ENCODE measurements at places on chromosomes 7 and 10. TPM values are rescaled to one million over a fixed set of nuclear protein-coding genes. Genes with fewer than 3 reads are reported as not detected.
A peak's percentile ranks its signal among the peaks of the same experiment; 100 is the strongest.

MBL2 gene
- total RNA-seq: not detected

OPALIN gene
- total RNA-seq: not detected

SEC23IP gene
- total RNA-seq: 82.1 TPM

- DNase-seq: no peak
These were observed 116.6 kb downstream of the INPP5A start for GRCh38 chr10:132654121-132654571.

DNA sequence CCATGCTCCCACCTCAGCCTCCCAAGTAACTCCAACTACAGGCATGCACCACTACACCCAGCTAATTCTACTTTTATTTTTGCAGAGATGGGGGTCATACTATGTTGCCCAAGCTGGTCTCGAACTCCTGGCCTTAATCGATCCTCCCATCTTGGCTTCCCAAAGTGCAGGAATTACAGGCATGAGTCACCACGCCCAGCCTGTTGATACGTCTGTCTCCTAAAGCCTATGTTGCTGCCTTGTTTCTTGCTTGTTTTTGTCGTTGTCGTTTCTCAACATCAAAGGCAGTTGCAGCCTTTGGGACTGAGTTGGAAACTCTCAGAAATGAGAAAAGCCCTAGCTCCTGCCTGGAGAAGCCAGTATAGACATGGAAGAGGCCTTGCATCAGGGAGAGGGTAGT is 49.9 kb downstream of the SORBS1 start:
- DNase-seq: no peak

DNA sequence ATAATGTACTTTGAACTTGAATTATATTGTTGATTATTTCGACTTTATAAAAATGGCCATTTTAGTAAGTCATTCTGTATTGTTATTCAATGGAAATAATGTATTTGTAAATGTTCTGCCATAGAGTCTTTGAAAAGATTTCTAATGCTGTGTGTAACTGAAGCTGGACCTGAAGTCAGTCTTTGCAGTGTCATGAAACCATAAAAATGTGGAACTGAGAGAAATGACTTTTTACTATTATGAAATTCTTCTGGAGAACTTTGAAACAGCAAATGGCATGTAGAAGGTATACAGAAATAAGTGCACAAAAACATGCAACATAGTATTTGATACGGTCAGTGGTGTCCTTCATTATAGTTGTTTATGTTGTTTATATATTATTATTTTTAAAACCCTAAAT is 59.7 kb upstream of the ADRA2A start:
- no peak for DNase-seq

DNA sequence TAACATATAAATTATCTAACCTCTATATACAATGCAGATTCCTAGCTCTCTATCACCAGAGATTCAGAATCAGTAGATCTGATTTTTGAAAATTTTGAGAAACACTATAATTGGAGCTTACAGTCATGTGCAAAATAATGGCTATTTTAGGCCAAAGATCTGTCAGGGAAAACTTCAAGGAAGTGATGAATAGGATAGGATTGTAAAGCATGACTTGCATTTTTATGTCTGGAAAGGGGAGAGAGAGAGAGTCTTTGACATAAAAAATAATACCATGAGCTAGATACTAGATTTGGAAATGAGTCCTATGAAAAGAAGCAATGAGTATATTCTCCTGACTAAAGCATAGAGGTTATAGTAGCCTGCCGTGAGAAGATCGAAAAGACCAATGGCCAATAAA is 181.1 kb downstream of the SDHAF3 start:
- DNase-seq: no peak

DNA sequence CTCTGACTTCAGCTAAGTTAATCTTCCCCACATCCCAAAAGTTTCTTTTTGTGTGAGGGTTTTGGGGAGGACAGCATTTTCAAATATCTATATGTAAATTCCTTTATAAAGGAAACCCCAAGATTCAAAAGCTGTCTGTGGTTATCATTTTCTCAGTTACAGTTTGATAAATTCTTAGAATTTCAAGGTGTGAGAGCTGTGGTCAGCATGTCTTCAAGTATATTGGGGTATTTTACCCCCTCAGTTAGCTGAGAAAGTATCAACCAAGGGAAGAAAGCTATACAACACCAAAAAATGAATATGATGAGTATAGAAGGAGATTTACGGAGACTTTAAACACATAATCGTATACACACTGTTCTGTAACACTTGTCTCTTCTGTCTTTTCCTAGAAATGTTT is 109.2 kb downstream of the SND1 start:
- no peak for DNase-seq

GRCh38 chr10:33822774-33823173 is 488.3 kb upstream of the NRP1 start:
- DNase-seq: no peak

- peak; percentile 77 for DNase-seq
These were observed 111.2 kb upstream of the PTN start for GRCh38 chr7:137454767-137455166.

DNA sequence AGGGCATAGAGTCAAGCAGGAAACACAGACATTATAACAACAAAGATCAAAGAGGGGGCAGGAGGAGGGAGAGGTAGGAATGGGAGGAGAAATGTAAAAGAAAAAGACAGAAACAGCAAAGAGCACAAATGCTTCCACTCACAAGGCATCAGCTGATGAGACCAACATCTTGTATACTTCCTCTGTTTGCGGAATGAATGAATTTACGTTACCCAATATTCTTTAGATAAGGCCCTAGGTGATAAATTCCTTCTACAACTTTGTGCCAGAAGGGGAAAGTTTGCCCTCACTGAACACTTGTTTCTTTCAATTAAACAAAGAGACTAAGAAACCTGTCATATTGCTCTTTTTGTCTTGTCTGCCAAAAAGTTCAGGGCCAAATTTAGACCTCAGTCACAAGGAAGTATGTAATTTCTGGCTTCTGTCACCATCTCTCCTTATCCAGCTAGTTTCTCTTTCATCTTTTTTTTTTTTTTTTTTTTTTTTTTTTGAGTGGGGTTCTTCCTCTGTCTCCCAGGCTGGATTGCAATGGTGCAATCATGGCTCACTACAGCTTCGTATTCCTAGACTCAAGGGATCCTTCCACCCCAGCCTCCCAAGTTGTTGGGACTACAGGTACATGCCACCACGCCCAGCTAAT is 116.4 kb upstream of the NANOS1 start:
- DNase-seq: no peak

DNA sequence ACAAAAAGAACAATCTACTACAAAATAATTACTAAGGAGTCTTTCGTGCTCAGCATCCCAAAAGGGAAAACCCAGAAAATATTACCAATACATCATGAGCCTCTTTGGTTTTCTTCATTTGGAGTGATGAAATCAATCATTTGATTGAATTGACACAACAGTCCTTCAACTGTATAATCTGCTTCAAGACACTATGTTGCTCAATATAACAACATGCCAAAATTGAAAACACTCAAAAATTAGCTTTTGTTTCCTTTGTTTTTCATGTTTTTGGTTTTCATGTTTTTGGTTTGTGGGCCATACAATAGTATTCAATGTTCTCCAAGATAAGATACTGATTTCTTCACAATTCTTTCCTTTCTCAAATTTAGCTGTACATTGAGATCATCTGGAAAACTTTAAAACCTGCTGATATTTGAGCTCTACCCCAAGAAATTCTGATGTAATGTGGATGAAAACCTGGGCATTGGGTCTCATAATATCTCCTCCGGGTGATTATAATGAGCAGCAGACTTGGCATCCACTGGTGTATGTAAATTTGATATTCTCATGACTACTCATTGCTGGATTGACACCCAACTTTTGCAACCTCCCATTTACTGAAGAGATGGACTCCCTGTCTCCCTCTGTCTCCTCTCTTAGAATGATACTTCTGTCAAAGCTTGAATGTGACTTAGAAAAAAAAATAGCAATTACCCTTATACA is 4.6 kb downstream of the SOSTDC1 start:
- DNase-seq: no peak

Data from stomach (tissue), 19 donors.